ENCODE measurements at places on chromosomes 3 and 15.

GRCh38 chr15:27846722-27847395, 252.3 kb downstream of the OCA2 start:
- no peak for DNase-seq

GRCh38 chr15:26691249-26691648, 81.6 kb downstream of the GABRB3 start:
- DNase-seq: no peak

DNA sequence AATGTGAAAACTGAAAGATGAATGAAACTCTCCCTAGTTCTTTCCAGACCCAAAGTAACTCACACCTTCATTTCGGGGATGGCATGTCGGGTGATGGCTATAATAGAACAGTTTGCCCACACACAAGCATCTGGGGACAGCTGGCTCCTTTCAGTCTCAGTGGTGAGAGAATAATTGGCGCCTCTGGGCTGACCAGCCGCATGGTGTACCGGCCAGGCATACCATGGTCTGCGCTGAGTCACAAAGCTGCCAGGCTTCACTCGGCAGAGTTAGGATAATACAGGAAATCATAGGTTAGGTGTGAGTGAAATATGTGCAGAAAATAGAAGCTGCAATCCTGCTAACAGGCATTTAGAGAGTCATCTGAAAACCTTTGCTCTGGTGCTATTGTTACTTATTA, 80.4 kb upstream of the IGF1R start:
- DNase-seq: no peak

DNA sequence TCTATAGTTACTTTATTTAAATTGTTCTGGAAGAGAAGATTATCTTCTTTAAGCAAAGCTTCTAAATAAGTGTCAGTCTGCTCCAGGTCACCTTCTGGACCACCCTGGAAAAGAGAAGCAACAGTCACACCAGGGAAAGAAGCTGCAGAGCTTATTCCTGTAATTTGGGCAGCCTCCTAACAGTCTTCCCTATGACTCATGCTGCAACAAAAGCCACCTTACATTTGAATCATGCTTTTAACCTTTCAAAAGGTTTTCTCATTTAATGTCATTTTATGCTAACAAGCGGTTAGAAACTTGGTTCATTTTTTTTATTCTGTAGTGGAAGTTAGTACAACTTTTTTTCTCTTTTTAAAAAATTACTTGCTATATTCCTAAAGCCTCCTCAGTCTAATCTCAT, 5.3 kb upstream of the GUCA1C start:
- no peak for DNase-seq

- DNase-seq: no peak
Observed at GRCh38 chr15:69392352-69392751, 21.8 kb upstream of the KIF23 start.

GRCh38 chr3:12143949-12144504, 14.7 kb downstream of the TIMP4 start:
- DNase-seq: no peak

- DNase-seq: no peak
Observed at GRCh38 chr15:101123222-101123910, 128.5 kb downstream of the CHSY1 start.
